CD4-positive, alpha-beta T cell treated with Interleukin-17A for 1 hour (primary cell): ENCODE measurements at places on chromosomes 6 and 20.

DNA sequence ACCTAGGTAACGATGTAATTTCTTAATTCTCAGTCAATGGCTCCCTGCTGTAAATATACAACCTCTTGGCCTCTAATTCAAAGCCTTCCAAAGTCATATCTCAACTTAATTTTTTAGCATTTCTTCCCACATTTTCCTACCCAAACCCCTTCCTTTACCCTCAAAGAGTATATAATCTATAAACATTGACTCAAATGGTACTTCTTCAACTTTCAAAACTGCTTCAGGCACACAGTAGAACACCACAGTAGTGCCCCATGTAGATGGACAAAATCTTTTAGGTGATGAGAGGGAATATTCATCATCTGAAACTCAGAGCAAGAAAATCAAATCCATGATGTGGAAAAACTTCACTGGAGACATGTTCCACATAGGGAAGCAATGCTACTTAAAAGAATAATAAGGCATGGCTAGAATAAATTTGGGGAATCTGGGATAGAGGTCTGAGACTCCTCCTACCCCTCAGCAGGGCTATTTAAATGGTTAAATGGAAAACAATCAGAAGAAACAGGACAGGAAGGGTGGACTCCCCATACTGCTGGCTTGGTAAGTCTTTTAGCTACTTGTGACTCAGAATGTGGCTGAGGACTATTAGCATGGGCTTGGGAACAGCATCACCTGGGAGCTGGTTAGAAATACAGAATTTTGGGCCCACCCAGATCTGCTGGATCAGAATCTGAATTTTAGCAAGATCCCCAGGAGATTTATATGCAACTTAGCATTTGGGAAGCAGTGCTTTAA, 6.4 kb downstream of the SLC22A2 start:
- no peak for DNase-seq

- no peak for DNase-seq
These were observed 335.5 kb downstream of the GJA1 start for GRCh38 chr6:121770943-121771342.

- no peak for DNase-seq
These were observed 212.1 kb upstream of the SOX4 start for GRCh38 chr6:21381331-21381963.

- no peak for DNase-seq
These were observed 9.8 kb downstream of the C6orf52 start for GRCh38 chr6:10684618-10685017.

DNA sequence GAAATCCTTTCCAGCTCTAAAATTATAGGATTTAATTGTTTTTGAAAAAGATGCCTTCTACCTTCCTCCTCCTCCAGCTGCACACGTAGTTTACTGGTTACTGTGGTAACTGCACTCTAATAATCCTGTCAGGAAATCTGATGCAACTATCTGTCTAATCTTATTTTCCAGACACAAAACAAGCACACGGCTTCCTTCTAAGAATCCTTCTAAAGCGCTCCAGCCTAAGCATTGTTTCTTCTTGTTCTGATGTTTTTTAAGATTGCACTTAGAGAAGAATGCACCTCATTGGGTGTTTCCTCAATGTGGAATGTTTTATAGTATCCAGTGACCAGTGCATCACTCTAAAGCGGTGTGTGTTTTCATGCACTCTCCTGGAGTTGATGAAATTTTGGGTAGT, 63.6 kb downstream of the CARMIL1 start:
- no peak for DNase-seq

GRCh38 chr20:58236612-58237317, 8.3 kb upstream of the ANKRD60 start:
- DNase-seq, result peak; percentile 86

- DNase-seq, result peak; percentile 64
These were observed 119.4 kb downstream of the NCOA3 start for GRCh38 chr20:47620808-47621805.

- DNase-seq, result no peak
These were observed 355.2 kb upstream of the ARID1B start for GRCh38 chr6:156421933-156422332.

GRCh38 chr6:18425218-18425617, 38.1 kb downstream of the RNF144B start:
- no peak for DNase-seq

DNA sequence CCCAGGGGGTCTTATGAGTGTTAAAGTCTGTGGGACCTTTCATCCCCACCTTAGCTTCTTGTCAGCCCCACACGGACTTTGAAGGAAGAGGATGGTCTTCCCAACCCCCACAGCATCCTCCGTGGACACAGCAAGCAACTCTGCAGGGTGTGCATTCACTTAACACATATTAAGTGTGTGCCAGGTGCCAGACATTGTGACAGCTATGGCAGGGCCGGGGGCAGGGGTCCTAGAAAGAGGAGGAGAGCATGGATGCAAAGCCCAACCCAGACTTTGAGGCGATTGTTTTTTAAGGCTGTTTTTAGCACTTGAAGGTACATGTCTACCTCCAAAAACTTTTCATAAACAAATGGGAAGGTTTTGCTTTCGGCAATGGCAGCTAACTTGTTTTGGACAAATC, 121.6 kb upstream of the KCNG1 start:
- DNase-seq, result no peak

DNA sequence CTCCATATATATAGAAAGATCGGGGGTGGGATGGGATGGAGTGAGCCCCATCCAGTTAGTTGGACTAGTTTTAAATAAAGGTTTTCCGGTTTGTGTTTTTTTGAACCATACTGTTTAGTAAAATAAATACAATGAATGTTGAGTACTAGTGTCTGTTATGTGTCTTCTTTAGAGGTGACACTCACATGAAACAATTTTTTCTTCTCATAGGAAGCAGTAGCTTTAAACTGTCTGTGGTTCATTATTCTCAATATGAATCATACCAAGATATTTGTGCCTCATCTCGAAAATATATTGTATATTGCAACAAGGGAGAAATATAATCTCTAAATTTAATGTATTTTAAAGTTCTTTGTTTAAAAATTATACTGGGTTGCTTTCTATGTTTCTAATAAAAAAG, 33.4 kb downstream of the HSF2 start:
- no peak for DNase-seq

GRCh38 chr6:3887150-3887700, 38.1 kb downstream of the FAM50B start:
- peak; percentile 11 for DNase-seq

GRCh38 chr20:15491575-15491974, 1081.7 kb downstream of the KIF16B start:
- no peak for DNase-seq

GRCh38 chr6:42431356-42431755, 20.4 kb downstream of the TRERF1 start:
- no peak for DNase-seq

- no peak for DNase-seq
These were observed 115.0 kb downstream of the OGFRL1 start for GRCh38 chr6:71403422-71404134.

- no peak for DNase-seq
These were observed 5.0 kb downstream of the KIF3B start for GRCh38 chr20:32282461-32282860.

- no peak for DNase-seq
These were observed 36.9 kb downstream of the SNAI1 start for GRCh38 chr20:50019466-50020256.

DNA sequence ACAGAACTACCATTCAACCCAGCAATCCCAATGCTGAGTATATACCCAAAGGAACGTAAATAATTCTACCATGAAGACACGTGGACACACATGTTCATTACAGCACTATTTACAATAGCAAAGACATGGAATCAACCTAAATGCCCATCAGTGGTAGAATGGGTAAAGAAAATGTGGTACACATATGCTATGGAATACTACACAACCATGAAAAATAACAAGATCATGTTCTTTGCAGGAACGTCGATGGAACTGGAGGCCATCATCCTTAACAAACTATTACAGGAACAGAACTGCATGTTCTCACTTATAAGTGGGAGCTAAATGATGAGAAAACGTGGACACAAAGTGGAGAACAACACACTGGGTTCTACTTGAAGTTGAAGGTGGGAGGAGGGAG, 22.4 kb upstream of the ELOVL4 start:
- DNase-seq, result no peak

- DNase-seq, result no peak
These were observed 117.2 kb upstream of the BMP5 start for GRCh38 chr6:55992546-55992945.

- no peak for DNase-seq
These were observed 1.2 kb upstream of the RIPOR3 start for GRCh38 chr20:50692552-50692933.

DNA sequence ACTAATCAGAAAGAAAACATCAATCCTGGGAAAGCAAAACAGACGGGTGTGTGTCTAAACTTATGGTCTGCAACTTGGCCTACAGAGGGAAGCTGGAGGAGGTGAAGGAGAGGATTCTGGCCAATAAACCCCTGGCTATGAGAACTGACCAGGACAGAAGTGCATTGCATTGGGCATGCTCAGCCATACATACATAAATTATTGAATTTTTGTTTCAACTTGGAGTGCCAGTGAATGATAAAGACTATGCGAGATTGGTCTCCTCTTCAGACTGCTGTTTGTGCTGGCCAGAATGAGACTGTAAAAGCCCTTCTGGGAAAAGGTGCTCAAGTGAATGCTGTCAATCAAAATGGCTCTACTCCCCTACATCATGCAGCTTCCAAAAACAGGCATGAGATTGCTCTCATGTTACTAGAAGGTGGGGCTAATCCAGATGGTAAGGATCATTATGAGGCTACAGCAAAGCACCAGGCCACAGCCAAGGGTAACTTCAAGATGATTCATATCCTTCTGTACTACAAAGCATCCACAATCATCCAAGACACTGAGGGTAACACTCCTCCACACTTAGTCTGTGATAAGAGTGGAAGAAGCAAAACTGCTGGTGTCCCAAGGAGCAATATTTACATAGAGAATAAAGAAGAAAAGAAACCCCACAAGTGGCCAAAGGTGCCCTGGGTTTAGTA, 17.4 kb downstream of the ADNP start:
- DNase-seq, result no peak

DNA sequence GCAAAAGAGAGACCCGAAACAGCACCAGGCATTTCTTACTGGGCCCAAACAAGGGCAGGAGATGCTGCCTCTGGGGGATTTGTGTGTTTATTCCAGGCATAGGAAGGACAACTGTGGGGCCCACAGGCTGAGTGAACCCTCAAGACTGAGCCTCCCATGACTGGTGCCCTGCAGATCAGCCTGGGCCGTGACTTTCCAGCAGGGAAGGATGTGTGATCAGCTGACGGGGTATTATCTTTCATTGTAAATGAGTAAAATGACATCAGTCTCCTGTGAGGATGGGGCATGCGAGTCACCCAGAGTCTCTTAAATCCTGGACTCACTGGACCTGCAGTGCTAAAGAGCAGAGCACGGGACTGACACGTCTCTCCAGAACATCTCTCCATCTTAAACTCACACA, 3.9 kb upstream of the TEAD3 start:
- DNase-seq, result no peak
